GM06990 (cell line): ENCODE measurements at places on chromosomes 7 and 10.

DNA sequence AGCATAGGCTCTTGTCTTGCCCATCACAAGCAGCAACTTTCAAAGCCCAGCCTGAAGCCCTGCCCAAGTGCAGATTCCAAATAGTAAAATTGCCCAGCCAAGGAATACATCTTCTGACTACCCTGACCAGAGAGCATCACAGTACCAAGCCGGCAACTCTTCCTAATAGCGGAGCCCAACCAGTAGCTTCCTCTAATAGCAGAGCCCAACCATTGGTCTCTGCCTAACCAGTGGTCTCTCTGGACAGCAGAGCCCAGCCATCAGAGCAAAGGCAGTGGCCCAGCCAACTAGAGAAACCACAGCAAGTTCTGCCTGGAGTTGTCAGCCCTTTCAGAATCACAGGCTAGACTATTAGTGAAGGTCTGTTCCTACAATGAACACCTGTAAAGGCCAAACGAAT lies 285.6 kb downstream of the HGF start:
- no peak for DNase-seq

GRCh38 chr7:13792208-13792607 lies 197.3 kb downstream of the ETV1 start:
- DNase-seq, result no peak

DNA sequence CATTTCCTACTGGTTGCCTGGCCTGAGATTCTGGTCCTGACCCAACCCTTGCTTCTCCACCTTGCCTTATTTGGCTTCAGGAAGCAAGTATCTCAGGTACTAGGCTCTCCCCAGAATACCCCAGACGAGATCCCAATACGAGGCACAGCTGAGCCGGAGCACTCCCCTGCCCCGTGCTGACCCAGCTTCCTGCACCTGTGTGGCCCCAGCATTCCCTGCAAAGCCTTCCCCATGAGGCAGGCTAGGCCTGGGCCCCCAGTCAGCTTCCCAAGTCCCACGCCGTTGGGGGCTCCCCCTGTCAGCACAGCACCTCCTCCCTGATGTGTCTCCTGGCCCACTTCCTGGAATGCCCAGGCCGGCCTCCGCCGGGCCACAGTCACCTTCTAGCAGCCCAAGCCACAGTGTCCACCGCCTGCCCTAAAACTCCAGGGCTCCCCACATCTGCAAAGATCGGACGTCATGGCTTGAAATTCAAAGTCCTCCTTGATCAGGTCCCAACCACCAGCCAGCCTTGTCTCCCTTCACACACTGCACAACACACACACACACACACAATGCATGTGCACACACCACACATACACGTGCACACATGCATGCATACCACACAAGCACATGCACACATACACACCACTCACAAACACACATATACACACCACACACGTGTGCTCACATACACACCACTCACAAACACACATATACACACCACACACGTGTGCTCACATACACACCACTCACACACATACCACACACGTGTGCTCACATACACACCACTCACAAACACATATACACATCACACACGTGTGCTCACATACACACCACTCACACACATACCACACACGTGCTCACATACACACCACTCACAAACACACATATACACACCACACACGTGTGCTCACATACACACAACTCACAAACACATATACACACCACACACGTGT lies 78.9 kb upstream of the FOXK1 start:
- DNase-seq, result no peak

DNA sequence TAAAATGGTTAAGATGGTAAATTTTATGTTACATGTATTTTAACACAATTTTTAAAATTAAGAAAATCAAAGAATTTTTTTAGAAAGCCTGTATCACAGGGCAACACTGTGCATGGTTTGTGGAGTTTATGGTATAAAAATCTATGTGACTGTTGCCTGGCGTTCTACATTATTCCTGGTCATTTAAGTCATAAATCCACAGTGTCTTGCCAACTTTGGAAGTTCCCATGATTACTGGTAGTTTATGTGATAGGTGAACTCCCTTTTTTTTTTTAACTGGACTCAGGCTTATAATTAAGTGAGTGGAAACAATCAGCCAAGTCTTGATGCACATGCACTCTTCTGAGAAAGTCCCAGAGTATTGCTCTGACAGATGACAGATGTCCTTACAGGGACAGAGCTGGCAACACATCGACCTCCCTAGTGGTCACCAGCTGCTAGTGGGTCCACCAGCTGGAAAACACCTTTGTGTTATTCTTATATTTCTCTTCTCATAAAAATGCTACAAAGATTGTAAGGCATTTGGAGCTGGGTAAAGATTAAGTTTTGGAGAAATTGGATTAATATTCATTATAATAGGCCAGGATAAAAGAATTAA lies 8.8 kb upstream of the STN1 start:
- DNase-seq, result no peak

- no peak for DNase-seq
Measured at GRCh38 chr7:48742079-48742798, 182.1 kb upstream of the CDC14C start.

DNA sequence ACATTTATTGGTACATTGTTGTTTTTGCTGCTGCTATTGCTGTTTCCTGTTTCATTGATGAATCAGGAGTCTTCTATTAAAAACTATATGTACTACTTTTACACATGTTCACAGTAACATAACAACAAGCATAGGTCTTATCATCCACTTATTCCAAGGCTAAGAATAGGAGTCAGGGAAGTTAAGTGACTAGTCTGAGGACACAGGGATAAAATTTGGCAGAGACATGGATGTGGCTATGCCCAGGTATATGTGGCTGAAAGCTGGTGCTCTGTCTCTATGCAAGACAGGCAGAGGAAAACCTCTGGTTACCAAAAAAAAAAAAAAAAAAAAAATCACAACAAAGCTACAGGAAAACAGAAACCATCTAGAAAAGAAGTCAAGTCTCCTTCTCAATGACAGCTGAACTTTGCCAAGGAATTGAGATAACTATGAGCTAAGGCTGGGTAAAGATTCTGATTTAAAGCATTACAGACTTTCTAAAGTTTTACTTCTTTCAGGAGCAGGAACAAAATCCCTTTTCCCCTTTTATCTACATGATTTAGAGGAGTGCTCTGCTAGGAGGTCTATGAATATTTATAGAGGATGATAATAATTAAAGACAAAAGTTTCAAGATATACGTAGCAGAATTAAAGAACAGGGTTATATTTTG lies 70.0 kb downstream of the GPR141 start:
- DNase-seq, result no peak
